CD8-positive, alpha-beta T cell (primary cell): ENCODE measurements at places on chromosomes 1 and 21. TPM values are rescaled to one million over a fixed set of nuclear protein-coding genes. Genes with fewer than 3 reads are reported as not detected.

SPRR2F gene
- not detected for total RNA-seq

RGS16 gene
- total RNA-seq = 11.6 TPM

FH gene
- total RNA-seq = 12.1 TPM

CLDN17 gene
- not detected for total RNA-seq

FLVCR1 gene
- 6.6 TPM for total RNA-seq

PLA2G2C gene
- not detected for total RNA-seq
